ENCODE measurements at places on chromosomes 6 and 20. TPM values are rescaled to one million over a fixed set of nuclear protein-coding genes. Genes with fewer than 3 reads are reported as not detected.

- DNase-seq, result no peak
These were observed 248.6 kb downstream of the HIVEP2 start for GRCh38 chr6:142696123-142697000.

DNA sequence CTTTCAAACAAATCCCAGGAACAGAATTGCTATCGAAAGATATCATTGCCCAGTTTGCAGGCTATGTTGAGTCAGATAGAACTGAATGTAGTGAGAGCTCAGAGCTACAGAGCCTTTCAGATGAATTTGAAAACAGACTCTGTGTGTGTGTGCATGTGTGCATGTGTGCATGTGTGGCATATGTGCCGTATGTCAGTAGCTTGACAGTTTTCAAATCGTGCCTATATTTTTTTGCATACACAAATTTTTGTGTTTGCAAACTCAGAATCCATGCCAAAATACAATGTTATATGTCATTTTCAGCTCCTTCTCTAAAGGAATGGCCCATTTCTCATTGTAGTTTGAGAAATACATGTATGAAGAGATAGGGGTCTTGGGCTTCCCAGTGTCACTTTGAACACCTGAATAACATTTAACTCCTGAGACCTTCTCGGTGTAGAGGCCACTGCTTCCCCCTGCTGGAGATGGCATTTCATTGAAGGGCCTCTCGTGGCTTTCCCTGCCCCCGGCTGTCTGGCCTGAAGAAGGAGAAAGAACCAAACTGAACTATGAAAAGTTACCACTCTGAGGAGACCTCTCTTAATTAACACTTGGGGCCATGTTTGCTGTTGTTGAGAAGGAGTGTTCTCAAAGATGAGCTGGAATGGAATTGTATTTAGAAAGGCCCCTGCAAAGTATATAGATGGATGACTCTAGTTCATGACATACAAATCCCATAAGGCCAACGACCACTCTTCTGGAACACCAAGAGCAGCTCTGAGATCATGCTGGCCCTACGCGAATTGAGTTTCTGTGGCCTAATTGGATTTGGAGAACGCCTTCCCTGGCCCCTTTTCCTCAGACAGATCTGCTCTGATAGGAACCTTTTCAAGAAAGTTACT, 58.7 kb downstream of the VAPB start:
- DNase-seq, result peak; percentile 70

DNA sequence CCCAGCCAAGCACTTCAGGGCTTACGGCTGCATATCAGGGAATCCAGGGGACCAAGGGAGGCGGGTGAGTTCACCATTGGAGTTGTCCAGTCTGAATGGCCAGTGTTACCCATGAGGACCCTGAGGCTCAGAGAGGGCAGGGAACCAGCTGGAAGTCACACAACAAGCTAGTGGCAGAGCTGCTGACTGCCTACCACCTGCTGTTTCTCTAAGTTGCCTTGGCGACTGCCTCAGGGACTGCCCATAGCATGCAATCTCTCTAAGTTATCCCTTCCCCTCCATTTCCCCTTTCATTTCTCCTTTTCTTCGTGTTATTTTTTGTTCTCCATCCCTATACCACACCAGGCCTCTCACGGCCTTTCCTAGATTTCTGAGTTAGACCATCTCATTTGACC, 71.8 kb upstream of the SIRPA start:
- DNase-seq, result no peak

- DNase-seq, result no peak
These were observed 112.1 kb downstream of the CDH4 start for GRCh38 chr20:61364147-61364546.

GRCh38 chr20:41984031-41984430, 365.9 kb upstream of the CHD6 start:
- DNase-seq, result no peak

DNA sequence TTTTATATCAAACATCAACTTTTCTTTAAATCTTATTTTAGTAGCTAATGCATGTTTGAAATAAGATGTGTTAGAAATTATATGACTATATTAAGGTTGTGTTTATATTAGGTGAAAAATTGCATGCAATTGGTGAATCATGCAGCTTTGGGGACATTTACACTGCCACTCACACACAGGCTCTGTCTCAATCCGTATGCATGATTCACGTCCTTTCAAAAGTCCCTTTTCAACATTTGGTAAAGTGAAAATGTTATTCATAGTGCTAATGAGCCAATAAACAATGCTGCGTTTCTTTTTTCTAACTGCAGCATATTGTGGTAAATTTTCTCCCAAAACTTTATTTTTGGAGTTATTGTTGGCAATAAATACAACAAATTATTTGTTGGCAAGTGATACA, 198.0 kb downstream of the FUT9 start:
- DNase-seq, result no peak

- DNase-seq, result no peak
These were observed 9.5 kb upstream of the SIRPB1 start for GRCh38 chr20:1629321-1629720.

- DNase-seq, result no peak
These were observed 6.0 kb downstream of the MLN start for GRCh38 chr6:33797626-33798342.

DNA sequence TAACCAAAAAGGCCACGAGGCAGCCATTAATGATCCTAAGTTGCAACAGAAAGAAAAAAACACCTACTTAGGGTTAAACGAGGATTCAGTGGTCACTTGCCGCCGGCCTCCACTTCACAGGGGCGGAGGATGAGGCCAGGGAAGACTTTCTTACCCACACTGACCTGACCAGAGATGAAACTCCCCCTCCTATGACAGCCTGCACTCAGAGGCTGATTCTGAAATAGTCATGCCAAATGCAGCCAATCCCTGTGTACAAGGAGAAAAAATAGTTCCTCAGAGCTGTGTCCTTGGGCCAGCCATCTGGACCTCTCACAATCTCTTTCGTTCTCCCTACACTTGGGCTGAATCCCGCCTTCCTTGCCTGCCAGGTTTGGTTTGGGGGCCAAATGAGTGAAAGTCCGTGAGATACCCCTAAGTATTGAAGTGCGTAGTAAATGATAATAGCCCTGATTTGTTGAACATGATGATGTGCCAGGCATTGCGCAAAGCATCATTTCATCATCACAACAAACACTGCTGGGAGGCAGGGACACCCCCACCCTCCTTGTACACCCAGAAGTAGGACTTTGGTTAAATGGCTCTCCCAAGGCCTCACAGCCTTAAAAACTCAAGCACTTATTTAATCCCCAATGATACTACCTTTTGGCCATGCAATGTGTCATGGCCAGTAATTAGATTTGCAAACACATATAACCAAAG, 3.2 kb upstream of the IRF4 start:
- DNase-seq, result no peak

- DNase-seq, result no peak
These were observed 25.6 kb downstream of the ITCH start for GRCh38 chr20:34388678-34389077.

- no peak for DNase-seq
These were observed 45.1 kb upstream of the PNRC1 start for GRCh38 chr6:89035252-89036101.

DNA sequence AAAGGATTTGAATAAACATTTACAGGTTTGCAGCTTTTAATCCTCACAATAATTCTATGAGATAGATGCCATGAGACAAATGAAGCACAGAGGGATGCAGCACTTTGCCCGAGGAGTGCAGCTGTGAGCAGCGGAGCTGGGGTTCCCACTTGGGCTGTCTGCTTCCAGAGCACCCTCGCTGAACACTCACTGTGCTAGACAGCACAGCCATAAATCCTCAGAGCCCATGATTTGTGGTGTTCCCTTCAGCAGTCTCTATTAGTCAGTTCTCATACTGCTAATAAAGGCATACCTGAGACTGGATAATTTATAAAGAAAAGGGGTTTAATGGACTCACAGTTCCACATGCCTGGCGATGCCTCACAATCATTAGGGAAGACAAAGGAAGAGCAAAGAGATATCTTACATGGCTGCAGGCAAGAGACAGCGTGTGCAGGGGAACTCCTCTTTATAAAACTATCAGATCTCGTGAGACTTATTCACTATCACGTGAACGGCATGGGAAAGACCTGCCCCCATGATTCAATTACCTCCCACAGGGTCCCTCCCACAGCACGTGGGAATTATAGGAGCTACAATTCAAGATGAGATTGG, 25.3 kb upstream of the CTAGE9 start:
- DNase-seq, result no peak

DNA sequence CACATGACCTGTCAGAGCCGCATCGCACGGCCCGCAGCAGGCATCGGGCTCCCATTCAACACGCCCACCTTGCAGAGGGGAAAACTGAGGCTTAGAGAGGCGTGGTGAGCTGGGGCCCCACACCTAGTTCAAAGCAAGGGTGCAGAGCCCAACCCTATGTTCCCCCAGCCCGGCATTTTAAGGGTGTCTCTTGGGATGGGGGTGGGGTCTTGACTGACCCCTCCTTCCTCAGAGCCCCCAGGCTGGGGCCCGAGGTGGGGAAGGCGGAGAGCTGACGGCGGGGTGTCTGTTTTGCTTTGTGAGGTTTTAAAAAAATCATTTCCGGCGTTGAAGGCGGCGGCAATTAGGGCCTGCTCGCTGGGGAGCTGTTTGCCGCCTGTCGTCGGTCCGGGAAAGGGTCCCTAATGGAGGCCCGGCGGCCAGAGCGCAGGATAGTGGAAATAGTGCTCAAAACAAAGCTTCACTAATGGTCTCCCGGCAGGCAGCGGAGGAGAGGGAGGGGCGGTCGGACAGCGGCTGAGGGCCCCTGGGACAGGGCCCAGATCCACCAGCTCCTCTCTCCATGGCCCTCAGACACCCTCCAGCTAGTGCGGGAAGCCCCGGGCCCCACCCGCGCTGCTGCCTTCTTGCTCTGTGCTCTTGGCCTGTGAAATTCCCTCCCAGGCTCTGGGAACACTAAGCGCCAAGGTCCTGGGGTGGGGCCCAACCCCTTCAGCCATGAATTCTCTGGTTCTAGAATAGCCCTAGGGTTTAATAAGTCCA, 11.9 kb downstream of the VSTM2L start:
- DNase-seq, result peak; percentile 72

- DNase-seq, result no peak
These were observed 186.7 kb upstream of the ARID1B start for GRCh38 chr6:156590482-156590881.

DNA sequence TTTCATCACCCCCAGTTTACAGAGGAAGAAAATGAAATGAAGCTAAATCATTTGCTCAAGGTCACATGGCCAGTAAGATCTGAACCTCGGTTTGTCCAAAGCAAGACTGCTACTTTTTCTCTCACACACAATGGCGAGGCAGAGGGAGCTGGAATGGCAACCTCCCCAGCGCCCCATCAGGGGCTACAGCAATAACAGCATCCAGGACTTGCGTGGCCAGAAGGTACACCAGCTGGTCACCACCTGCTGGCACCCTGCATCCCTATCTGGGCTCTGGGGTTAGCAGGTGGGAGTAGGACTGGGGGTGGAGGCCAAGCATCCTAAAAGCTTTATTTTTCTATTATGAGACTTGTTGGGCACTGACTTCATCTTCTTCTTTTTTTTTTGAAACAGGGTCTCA, 41.3 kb downstream of the TTI1 start:
- DNase-seq, result no peak

- no peak for DNase-seq
These were observed 182.7 kb downstream of the TBX18 start for GRCh38 chr6:84581494-84582259.

DNA sequence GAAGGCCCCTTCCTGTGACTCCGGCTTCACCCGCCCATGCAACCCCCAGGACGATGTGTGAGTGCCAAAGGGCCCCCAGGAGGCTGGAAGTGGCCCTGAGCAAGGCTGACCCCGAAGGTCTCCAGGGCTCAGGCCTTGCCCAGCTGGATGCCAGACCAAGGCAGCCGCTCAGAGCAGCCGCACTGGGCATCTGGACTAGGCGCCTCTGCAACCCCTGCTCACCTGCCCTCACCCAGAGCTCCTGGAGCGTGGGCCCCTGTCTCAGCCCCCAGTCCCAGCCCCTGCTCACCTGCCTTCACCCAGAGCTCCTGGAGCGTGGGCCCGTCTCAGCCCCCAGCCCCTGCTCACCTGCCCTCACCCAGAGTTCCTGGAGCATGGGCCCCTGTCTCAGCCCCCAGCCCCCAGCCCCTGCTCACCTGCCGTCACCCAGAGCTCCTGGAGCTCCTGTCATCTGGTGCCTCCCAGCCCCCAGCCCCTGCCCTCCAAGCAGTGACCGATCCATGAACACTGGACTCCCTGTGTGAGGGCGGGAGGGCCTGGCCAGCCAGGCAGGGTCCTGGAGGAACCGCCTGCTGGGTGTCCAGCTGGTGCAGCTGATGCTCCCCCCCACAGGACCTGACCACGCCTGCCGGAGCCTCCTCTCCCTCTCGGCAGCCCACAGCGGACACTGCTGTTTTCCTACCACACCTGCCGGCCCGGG, 1.1 kb downstream of the SRMS start:
- DNase-seq, result no peak

DNA sequence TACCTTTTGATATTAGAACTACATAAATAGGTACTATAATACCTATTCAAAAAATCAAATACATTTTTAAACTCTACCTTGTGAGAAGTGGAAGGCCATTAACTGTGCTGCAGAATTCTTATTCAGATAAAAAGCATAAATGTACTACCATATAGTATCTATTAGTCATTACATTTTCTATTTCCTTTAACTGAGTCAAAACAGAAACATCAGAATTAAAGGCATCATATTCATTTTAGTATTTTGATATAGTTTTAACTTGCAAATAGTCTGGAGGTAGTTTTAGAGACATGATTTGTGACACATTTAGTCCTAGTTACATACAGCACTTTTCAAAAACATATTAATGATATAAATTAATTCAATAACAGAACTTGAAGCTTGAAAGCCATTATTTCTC, 39.9 kb upstream of the TAB2 start:
- no peak for DNase-seq

DNA sequence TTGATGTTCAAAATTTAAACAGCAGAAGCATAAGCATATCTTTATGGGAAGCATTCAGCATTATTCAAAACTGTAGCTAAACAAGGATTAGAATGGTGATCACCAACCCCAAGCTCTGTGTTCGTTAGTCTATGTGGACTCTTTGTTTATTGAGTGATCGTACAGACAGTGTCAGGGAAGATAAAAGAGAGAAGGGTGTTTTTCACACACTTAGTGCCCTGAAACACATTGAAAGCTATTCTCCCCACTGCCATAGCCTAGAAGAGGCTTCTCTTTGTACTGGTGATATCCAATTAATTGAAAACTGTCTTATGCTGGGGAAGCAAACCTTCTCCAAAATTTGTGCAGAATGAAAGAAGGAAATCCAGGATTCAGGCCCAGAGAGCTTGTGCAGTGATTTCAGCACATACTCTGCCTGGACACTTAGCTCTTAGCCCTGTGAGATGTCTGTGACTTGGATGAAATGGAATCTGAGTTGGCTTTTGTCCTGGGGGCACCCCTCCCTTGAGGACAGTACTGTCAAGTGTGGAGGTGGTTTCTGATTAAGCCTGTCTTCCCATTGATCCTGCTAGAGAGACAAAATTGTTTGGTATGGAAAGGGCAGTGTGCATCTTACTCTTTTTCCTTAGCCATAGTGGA, 125.7 kb upstream of the MTHFD1L start:
- no peak for DNase-seq

GRCh38 chr6:17100806-17101205, 1.0 kb upstream of the STMND1 start:
- no peak for DNase-seq

GPX5 gene
- not detected for total RNA-seq

KIF13A gene
- 27.8 TPM for total RNA-seq

PRSS35 gene
- 3.1 TPM for total RNA-seq

HLA-DPB1 gene
- 23.9 TPM for total RNA-seq

NKAPL gene
- total RNA-seq, result 0.41 TPM

IMPG1 gene
- total RNA-seq, result not detected

MACROD2 gene
- total RNA-seq, result 3.5 TPM

HSPA1A gene
- total RNA-seq, result 80.1 TPM

GRM1 gene
- 0.41 TPM for total RNA-seq

PRL gene
- total RNA-seq, result not detected

NCR2 gene
- not detected for total RNA-seq

SLC17A5 gene
- 8.9 TPM for total RNA-seq

MYT1 gene
- 2.0 TPM for total RNA-seq

SASH1 gene
- 27.4 TPM for total RNA-seq

PREX1 gene
- 14.2 TPM for total RNA-seq

Measured in WTC11 (cell line).